ENCODE measurements at places on chromosomes 3 and 15.

DNA sequence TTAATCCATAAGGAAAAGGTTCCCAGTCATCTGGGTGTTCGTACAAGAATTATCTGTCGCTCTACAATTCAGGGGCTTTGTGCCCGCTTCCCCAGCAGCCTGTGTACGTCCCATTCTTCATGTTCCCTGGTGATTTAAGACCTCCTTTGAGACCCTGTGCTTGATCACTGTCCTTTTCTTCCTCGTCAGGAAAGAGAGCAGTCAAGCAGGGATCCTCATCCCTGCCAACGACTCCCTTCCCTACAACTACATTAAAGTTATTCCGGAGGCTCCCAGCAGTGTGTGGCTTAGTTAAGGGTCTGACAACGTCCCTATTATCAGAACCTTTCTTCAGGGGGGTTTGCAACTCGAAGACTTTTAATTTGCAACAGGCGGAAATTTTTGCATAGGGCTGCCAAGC lies 175.7 kb downstream of the FOXP1 start:
- no peak for DNase-seq

DNA sequence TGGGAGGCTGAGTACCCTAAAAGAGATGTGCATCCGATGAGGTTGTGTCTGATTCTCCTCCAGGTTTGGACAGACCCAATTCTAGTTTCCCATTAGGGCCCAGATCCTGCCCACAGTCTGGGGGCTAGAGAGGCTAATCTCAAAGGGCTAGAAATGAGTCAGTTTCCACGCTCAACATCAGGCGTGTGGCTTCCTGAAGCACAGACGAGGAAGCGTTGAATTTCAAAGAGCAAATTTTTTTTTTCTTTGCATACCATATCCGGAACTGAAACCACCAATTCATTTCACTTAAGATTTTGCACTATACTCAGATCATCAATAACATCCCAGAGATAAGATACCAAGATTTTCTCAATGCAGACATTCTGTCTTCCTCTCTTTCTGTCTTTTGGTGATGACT lies 173.8 kb upstream of the BCL6 start:
- DNase-seq: peak; percentile 51

DNA sequence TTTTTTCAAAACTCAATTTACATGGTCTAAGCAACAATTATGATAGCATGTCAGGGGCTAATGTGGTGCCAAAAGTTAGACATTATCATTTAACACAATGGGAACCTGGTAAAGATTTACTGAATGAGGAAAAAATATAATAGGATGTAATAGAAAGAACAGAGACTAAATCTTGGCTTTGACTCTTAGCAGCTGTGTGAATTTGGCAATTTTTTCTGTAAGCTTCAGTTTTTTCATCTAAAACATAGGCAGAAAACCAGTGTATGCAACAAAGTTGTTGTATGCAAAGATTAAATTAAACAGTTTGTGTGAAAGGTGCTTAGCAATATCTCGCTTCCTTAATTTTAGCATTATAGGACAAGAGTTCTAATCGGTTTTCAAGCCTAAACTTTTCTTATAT lies 57.6 kb downstream of the ZBTB20 start:
- no peak for DNase-seq

DNA sequence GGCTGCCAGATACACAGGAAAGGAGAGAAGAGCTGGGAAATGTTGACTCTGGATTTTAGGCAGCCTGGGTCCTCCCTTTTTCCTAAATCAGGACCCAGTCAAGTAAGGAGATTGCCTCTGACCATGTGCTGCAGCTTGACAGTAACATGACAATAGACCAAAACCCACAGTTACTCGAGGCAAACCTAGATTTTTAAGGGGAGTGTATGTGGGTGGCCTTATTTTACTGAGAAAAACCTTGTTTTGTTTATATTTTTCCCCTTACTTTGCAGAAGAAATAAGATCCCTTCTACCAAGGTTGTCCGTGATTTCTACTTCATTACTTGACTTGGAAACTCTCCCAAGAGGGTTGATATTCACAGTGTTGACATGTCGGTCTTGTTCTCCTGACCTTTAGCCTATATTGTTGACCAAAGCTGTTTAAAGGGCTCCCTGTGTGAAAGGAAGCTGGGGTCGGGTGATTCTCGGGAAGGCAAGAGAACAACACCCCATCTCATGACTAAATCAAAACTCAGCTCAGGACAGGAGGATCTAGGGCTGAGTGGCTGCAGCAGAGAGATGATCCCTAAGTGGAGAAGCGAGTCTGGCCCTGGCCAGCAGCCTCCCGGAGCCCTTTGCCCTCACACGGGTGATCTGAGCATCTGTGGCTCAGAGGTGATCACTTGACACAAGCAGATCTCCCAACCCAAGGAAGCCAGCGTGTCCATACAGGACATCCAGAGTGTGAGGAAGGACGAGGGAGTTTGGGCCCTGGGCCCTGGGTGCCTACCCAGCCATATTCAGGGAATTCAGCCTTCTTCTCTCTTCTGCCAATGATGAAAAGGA lies 31.0 kb upstream of the SLCO2A1 start:
- no peak for DNase-seq

- peak; percentile 10 for DNase-seq
Measured at GRCh38 chr15:64843991-64844390, 2.3 kb downstream of the PLEKHO2 start.
